ENCODE measurements at places on chromosomes 11 and 22.

GRCh38 chr11:108167624-108168023 is 46.3 kb downstream of the ACAT1 start:
- no peak for DNase-seq

DNA sequence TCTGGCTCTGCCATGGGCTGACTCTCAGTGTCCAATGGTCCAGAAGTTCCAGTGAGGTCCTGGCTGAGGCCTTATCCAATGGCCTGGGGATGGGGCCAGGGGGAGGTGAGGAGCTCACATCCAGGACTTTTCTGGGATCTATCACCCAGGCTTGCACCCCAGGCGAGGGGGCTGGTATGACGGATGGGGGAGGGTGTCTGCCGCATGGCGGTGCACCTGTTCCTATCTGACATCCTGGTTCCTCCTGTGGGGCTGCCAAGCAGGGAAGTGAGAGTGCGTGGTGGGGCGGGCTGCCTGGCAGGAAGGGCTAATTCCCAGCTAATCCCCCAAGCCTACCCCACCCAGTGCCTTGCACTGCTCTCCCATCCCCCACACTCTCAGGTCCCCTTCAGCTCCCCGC is 102.1 kb downstream of the NECTIN1 start:
- no peak for DNase-seq

DNA sequence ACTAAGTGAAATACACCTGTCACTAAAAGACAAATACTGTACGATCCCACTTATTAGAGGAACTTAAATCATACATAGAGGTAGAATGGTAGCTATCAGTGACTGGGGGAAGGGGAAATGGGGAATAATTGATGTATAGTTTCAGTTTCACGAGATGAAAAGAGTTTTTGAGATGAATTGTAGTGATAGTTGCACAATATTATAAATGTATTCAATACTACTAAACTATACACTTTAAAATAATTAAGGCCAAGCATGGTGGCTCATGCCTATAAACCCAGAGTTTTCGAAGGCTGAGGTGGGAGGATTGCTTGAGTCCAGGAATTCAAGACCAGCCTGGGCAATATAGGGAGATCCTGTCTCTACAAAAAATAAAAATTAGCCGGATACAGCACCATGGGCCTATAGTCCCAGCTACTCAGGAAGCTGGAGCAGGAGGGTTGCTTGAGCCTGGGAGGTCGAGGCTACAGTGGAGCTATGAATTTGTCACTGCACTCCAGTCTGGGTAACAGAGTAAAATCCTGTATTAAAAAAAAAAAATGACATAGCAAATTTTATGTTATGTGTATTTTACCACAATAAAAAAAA is 40.4 kb downstream of the SERPIND1 start:
- no peak for DNase-seq

- no peak for DNase-seq
Measured at GRCh38 chr11:58613228-58613627, 9.2 kb upstream of the CNTF start.

DNA sequence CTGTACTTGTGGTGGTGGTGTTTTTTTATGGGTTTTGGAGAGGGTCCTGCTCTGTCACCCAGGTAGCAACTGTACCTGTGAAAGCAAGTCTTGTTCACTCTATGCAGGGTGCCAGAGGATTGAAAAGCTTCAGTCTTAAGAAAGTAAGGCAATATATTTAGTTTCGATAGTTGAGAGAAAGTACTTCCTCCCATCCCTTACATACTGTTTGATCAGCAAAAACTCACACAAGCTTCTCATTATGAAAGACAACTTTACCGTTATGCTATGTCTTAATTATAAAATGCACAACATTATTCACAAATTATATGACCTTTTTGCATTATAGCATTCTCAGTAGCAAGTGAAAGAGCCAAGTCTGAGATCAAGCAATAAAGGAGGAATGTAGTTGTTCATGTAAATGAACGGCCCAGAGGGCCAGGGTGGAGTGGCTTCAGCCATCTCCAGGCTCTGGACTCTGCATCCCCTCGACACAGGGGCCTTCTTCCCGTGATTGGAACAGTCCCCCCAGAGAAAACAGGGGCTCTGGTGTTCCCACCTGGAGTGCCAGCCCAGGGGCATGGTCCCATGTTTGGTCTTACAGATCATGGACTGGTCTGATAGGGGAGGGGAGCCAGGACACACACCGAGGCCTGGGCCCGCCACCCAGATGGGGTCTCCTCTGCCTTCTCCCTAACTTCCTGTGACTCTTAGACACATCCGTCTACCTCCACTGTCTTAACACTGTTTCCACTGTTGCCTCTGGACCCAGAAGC is 38.7 kb upstream of the CTTN start:
- no peak for DNase-seq

DNA sequence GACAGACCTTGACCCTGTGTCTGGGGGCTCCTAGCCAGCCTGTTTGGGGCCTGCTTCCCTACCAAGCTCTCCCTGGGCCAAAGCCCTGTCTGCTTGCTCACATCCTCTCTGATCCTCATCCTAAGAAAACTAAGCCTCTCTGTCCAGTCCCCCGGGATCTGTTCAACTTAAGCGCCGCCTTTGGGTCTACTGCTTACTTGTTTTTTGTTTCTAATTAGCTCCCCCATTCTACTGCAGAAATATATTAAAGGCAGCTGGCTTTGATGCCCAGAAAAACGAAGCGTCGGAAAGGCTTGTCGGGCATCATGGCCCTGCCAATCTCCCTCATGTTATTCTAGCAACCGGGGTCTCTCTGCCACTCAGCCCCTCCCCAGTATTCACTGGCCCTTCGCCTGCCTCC is 3.4 kb downstream of the DSCAML1 start:
- DNase-seq: no peak

- DNase-seq: no peak
Measured at GRCh38 chr11:134584001-134584561, 172.0 kb upstream of the B3GAT1 start.

DNA sequence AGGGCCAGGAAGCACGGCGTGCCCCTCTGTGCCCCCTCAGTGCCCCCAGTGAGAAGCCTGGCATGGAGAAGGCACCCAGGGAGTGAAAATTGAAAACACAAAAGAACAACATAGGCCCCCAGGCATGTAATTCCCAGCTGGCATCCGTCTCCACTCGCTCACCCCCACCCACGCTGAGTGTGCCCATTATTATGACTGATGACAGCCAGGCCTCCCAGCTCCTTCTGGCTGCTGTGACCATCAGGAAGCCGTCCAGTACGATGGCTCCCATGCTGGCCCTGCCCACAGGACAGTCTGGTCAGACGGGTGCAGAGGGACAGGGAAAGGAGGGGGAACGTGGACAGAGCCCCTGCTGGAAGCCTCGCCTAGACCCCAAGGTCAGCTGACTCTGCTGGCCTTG is 30.1 kb downstream of the ELFN2 start:
- DNase-seq: no peak

DNA sequence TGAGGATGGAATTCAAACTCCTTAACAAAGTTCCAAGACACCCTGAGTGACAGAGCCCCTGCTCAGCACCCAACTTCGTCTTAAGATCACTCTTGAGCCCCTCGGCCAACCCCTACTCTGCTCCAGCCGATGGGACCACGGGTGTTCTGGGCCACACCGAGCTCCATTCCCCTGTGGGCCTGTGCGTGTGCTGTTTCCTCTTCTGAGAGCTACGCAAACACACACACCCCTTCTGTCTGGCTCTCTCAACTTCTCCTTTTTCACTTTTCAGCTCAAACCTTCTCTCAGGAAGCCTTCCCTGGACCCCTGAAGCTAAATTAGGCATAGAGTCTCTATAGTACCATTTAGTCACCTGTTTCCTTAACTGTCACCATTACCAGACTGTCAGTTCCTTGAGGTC is 37.5 kb upstream of the NNMT start:
- DNase-seq: no peak

GRCh38 chr11:45345491-45345890 is 59.4 kb upstream of the SYT13 start:
- DNase-seq: no peak

DNA sequence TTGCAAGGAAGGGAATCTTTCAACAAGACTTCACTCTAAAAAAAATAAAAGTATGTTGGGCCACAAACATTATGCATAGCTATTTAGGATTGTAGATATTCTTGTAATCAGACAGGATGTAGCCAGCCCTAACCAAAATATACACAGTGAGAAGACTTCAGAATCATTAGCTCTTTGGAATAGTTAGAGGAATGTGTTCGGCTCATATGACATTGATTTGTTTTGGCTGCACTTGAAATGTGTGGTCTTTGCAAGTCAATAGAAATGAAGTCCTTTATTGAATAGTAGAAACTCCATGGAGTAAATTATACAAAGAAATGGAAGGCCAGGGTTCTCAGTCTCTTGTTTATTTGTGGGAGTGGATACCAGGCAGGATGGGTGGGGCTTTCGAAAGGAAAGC is 692.1 kb downstream of the NTM start:
- no peak for DNase-seq

- no peak for DNase-seq
Measured at GRCh38 chr11:61280883-61281580, 14.1 kb downstream of the VWCE start.

DNA sequence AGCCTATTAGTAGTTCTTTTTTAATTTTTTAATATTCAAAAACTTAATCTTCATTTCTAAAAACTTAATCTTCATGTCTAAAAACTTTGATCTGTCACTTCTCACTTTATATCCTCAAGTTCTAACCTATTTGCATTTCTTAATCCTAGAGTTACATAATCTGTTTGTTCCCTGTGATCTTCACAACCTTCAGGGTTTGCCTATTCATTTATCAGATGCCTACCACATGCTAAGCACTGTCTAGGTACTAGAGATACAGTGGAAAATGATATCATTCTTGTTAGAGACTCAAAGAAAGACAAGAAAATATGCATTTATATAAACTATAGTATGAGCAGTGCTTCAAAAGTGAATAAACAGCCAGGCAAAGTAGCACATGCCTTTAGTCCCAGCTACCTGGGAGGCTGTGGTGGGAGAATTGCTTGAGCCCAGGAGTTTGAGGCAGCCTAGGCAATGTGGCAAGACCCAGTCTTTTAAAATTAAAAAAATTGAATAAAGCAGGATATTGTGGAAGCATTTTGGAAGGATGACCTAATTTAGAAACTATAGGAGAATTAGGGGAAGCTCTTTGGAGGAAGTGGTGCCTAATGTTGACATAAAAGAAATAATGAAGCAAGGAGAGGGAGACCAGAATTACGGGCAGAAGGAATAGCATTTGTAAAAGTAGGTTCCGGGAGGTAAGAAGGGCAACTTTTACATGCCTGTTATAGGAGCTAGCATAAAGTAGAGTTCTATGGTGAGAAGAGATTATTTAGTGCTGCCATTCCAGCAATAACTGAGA is 54.4 kb upstream of the GRK2 start:
- no peak for DNase-seq

GRCh38 chr11:1963864-1964263 is 16.7 kb downstream of the MRPL23 start:
- no peak for DNase-seq

GRCh38 chr11:16280256-16280682 is 76.1 kb downstream of the SOX6 start:
- no peak for DNase-seq

GRCh38 chr11:117770061-117770460 is 27.0 kb downstream of the DSCAML1 start:
- no peak for DNase-seq

DNA sequence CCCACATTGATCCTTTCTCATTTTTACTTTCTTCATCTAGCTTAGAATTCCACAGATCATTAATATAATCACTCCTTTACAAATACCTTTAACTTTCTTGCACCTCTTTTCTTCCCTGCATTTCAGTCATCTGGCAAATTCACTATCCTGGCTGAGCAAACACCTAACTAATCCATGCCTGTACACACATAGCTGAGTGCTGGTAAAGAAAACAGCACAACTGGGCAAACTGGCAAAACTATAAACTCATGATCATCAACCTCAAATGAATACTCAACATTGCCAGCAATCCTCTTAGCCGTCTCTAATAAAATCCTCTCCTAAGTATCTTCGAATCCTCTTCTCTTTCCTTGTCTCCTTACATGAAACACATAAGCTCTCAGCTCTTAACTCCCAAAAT is 52.4 kb downstream of the PICALM start:
- no peak for DNase-seq

DNA sequence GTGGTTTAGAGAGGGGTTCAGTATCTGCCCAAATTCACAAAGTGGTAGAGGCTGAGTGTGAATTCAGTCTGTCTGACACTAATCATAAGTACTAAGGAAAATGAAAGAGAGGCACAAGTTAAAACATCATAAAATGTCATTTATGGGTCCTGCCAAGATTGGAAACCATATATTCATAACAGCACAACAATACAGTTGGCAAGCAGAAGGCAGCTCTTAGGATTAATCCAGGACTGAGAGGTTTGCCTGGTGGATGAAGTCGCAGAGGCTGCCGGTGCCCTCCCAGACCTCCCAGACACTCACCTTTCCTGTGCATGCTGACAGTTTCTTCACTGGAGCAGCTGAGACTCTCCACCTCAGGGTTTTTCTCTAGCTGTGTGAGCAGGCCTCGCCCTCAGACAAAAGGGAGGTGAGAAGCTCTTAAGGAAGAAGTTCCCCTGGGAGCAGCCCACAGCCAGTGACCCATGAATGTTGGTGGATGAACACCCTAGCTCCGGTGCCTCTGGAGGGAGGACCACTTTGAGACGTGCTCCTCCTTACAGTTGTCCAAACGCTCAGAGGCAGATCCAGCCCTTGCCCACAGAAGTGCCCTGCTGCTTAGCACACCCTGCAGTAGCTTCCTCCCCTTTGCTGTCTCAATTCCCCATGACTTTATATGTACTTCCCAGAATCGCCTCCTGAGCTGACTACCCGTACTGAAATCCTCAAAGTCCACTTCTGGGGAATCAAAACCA is 43.7 kb downstream of the MAML2 start:
- no peak for DNase-seq

GRCh38 chr11:40338739-40339138 is 1120.7 kb downstream of the LRRC4C start:
- no peak for DNase-seq

DNA sequence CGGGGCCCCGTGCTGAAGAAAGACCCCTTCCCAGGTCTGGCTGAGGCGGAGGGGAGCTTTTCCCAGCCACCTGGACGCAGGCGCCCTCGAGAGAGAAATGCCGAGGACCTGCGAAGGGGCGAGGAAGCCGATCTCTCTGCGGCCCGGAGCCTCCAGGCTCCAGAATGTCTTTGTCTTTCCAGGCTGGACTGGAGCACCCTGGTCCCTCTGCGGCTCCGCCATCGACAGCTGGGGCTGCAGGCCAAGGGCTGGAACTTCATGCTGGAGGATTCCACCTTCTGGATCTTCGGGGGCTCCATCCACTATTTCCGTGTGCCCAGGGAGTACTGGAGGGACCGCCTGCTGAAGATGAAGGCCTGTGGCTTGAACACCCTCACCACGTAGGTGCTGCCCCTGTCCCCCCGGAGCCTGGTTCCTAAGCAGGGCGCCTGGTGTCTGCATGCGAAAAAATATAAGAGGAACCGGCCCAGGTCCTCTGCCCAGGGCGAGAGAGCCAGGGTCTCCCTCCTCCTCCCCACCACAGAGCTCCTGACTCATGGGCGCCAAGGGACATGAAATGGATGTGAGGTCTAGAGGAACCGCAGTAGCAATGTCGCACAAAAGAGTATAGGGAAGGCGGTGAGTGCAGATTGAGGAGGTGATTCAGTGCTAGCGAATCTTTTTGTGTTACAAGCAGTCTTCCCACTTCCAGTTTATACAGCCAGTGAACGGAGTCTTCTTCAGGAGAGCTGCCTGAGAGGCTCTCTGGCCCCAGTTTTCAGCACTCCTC is 11.0 kb downstream of the GLB1L2 start:
- DNase-seq: no peak
